ENCODE measurements at places on chromosomes 2 and 18. TPM values are rescaled to one million over a fixed set of nuclear protein-coding genes. Genes with fewer than 3 reads are reported as not detected.
A peak's percentile ranks its signal among the peaks of the same experiment; 100 is the strongest.

DNA sequence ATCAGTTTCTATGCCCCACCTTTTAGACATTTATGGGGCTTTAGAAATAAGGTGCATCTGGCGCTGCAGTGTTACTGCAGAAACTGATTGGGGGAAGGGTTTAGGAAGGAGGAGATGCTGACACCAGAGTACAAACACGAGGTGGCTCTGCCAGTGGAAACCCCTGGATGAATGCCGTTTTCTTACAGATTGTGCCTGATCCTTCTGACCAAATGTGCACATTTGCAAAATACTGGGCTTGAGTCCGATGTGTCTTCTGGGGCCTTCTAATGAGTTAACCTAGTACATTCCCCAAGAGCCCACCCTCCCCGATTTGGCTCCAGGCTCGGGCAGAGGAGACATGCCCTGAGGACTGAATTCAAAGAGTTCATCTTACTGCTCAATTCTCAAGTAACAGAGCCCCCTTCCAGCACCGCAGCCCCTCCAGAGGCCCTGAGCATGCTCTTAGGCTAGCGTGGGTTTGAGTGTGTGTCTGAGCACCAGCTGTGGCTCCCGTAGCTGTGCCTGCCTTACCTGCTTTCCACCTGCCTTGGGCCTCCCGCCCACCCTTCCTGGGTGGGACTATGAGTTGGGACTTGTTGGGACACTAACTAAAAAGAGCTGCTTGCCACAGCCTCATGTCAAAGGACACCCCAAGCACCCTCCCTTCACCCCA lies 116.7 kb upstream of the COPS8 start:
- no peak for DNase-seq

DNA sequence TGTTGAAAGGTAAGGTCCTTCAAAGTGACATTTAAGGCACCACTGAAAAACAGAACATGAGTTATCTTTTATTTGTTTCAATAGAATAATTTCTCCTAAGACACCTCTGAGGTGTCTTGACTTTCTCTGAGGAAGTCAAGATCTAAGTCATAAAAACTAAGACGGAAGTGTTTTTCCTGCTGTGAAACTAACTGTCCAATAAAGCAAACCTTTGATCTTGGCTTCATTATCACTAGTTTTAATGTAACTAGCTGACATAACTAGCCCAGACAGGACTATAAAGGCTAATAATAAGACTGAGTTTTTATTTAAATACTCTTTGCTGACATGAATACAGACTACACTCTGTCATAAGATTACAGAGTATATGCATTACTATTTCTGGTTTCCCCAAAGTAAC lies 36.6 kb downstream of the INO80D start:
- no peak for DNase-seq

GRCh38 chr2:63765117-63765516 lies 76.6 kb upstream of the UGP2 start:
- DNase-seq: peak; percentile 28

DNA sequence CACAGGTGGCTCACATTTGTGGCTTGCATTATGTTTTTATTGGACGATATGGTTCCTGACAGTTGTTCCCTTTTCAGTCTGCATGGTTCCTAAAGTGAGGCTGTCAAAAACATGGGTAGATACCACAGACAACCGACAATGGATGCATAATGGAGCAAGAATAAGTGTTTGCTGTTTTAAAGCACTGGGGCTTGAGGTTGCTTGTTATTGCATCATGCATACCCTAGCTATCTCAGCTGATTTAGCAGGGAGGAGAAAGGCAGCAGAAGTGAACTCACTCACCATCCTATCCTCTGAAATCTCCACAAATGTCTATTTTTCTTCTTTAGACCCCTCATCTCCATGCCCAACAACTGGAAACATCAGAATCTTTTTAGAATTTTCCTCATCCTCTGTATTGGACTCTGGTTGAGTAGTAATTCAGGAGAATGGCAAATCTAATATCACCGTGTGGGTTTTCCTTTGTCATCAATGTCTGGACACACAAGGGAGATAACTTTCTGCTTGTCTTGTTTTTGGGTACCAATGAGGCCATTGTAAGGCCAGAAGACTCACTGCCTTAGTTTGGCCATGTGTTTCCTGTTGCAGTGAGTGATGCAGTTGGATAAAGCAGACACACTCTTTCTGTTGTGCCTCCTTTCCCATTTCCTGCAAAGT lies 46.7 kb downstream of the FBXO48 start:
- DNase-seq: no peak

DNA sequence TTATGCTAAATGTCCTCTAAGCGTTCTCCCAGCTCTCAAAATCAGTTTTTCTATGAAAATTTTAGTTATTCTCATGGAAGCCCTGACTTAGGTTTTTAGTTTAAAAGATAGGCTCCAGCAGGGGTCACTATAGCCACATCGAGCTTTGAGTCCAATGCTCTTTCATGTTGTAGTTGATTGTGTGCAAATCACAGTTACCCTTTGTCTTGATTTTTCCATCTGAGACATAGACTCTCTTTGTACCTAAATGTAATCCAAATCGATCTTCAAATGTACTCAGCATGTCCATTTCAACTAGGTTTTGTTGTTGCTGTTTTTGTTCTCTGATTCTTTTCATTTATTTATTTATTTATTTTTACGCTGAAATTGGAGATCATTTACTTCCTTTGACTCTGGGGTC lies 26.4 kb upstream of the MSTN start:
- peak; percentile 83 for DNase-seq

DNA sequence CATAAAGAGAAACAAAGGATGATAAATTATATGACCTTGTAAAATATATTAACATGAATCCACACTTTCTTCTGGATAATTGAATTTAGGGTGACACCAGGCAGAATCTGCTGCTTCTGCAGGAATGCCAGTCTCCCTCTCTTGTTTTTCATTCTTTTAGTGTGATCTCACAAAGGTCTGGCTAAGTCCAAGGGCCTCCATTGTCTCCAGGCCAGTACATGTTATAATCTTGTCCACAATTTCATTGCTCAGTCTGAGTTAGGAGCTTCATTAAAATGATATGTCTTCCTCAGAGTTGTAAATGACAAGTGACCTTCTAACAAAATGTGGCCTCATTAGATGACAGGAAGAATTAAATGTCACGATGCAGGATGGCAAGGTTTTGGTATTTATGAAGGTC lies 110.2 kb downstream of the APOB start:
- DNase-seq: no peak

The SCN9A gene
- 8.8 TPM for total RNA-seq
